Stimulated activated CD4-positive, alpha-beta T cell treated with anti-CD3 and anti-CD28 coated beads, Interleukin-4, amount 100 ng/mL, for 4 hours (primary cell): ENCODE measurements at places on chromosomes 2 and 18.

DNA sequence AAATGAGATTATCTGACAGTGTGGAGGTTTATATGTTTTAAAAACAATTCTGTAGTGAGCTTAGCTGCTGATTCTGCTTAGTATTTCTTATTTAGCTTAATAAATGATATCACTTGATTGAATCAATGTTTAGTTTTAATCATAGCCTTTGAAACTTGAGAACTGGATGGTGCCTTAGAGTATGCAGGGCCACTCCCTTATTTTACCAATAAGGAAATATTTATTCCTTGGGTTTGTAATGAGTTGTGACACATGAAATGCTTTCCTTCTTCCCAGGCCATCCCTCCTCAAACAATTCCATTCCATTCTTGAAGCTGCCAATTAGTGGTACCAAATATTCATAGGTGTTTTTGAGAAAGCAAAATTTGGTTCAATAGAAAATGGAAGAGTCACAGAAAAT lies 183.8 kb upstream of the DCC start:
- no peak for DNase-seq

- DNase-seq, result no peak
These were observed 12.2 kb upstream of the TPRKB start for GRCh38 chr2:73749314-73749713.

DNA sequence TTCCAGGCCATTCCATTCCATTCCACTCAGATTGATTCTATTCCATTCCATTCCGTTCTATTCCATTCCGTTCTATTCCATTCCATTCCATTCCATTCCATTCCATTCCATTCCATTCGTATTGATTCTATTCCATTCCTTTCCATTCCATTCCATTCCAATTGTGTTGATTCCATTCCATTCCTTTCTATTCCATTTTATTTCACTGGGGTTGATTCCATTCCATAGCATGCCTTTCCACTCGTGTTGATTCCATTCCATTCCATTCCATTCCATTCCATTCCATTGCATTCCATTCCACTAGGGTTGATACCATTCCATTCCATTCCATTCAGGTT lies 1142.3 kb downstream of the RPIA start:
- DNase-seq, result no peak

GRCh38 chr2:197997083-197997541 lies 192.7 kb downstream of the PLCL1 start:
- DNase-seq, result no peak

- no peak for DNase-seq
These were observed 334.6 kb downstream of the SLC4A3 start for GRCh38 chr2:219961947-219962498.

DNA sequence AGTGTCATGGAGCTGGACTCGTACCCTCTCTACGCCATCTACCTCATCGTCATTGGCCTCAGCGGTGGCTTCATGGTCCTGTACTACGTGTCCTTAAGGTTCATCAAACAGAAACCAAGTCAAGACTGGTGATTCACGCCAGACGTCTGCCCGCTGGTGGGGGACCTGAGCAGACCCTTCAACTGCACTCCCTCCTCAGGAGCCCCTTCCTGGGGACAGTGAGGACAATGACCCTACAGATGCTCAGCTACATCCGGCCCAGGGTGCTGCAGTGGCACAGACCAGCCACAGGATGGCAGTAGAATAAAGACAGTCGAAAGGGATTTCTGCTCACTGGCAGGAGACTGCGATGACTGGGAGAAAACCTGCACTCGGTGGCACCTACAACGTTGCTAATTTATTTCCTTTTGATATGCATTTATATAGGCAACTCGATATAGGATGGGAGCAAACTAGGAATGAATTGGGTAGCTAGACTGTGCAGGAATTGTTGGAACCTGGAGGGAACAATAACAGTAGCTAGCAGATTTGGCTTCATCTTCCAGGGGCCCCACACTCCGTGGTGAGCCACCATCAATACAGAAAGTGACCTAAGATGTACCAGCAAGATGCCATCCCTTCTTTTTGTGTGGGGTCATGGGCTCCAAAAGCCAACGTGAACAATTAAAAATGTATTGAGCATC lies 39.2 kb downstream of the ABCG8 start:
- peak; percentile 55 for DNase-seq

GRCh38 chr18:32300914-32301313 lies 111.1 kb downstream of the MEP1B start:
- no peak for DNase-seq

GRCh38 chr2:114609203-114609602 lies 166.8 kb downstream of the DPP10 start:
- DNase-seq, result no peak

- DNase-seq, result no peak
These were observed 44.9 kb upstream of the TTC39C start for GRCh38 chr18:23969664-23970063.

DNA sequence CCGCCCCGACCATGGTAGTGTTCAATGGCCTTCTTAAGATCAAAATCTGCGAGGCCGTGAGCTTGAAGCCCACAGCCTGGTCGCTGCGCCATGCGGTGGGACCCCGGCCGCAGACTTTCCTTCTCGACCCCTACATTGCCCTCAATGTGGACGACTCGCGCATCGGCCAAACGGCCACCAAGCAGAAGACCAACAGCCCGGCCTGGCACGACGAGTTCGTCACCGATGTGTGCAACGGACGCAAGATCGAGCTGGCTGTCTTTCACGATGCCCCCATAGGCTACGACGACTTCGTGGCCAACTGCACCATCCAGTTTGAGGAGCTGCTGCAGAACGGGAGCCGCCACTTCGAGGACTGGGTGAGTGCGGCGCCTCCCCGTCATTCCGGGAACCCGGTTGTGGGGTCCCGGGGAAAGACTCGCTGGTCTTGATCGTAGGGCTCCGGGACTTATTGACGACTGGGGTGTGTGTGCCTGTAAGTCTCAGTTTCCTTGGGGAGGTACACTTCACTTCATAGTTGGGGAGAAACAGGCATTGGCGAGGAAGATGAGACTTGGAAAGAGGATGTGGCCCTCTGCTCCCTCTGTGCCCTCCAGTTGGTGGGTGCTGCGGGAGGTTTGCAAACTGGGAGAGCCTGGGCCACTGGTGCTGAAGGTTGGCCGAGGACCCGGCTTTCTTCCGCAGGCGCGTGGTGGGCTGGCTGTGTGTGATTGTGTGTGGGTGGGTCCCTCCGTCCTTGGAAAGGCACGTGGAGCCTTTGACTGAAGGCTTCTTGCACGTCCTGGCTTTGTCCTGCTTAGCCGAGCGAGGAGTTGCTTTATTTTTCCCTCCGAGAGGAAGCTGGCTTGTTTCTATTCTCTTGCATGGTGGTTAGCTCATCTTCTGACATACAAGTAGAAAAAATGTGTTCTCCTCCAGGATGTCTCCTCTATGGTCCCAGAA lies 886 bp downstream of the PRKCE start:
- DNase-seq, result peak; percentile 12

DNA sequence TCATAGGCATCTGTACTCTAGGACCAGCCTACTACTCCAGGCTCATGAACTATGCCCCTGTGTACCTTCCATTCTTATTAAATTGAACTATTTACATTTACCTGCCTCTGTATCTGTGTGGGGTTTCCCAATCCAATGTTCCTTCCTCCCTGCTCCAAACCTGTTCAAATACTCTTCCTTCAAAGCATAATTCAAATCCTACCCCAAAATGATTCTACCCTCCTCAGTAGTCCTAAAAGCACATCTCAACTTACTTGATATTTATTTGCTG lies 3.8 kb downstream of the MEMO1 start:
- DNase-seq, result no peak

DNA sequence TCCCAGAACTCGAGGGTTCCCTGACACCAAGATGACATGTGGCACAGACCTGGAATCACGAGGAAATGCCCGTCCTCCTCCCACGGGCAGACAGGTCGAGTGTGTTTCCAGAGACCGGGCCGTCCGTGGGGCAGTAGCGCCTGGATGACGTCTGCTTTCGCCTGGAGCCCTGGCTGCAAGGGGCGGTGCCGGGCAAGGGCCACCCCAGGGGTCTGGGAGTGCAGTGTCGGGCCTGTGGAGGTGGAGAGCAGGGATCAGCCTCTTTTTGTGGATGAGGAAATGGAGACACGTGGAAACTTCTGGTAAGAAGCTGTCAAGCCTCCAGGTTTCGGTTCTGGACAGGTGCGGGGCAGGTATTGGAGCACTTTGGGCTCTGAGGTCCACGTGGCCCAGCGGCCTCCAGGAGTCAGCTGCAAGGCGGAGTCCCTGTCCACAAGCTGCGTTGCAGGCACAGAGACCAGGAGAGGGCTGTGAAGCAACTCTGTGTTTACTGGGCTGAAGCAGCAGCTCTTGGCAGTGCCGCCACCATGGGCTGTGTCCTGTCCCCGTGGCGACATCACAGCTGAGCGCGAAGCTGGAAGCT lies 25.6 kb downstream of the NFATC1 start:
- DNase-seq, result no peak

GRCh38 chr18:39500306-39500705 lies 1934.7 kb upstream of the CELF4 start:
- DNase-seq, result no peak

DNA sequence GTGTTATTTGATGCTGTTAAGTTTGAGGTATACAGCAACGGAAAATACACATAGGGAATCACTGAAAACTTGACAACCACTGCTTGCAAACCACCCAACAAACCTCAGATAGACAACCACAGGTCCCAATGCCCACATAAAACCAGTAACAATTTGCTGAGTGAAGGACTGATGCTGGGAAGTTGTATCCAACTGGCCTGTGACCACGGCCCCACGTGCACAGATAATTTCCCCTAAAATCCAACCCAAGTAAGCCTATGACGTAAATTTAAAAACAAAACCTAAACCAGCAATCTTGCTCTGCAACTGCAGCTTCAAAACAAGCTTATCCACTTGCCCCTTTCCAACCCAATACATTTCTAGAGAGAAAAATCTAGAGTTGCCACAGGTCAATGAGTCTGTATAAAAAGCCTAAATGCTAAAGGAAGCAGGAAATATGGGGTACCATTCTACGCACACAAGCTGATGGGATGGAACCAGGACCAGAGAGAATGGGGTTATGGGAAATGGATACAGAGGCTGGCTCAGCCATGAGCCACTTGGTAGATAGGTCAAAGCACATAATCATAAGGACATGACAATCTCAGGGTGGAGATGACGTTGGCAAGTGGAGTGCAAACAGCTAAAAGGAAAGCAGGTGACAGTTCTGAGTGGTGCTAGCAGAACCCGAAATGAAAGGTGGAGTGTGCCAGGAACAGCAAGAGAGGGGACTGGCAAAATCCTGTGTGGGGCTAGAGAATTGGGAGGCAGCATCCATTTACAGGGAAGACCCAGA lies 27.8 kb upstream of the CREB1 start:
- DNase-seq, result no peak

- no peak for DNase-seq
These were observed 152.2 kb downstream of the KCNH7 start for GRCh38 chr2:162686336-162686735.

- DNase-seq, result no peak
These were observed 44.1 kb downstream of the EFR3B start for GRCh38 chr2:25085761-25086560.
